ENCODE measurements at places on chromosomes 7 and 10.

GRCh38 chr10:74322141-74322540 lies 171.1 kb downstream of the ADK start:
- no peak for DNase-seq

- no peak for DNase-seq
Measured at GRCh38 chr7:79770063-79770462, 316.6 kb upstream of the MAGI2 start.

GRCh38 chr7:101328159-101328558 lies 6.5 kb upstream of the IFT22 start:
- DNase-seq, result no peak

DNA sequence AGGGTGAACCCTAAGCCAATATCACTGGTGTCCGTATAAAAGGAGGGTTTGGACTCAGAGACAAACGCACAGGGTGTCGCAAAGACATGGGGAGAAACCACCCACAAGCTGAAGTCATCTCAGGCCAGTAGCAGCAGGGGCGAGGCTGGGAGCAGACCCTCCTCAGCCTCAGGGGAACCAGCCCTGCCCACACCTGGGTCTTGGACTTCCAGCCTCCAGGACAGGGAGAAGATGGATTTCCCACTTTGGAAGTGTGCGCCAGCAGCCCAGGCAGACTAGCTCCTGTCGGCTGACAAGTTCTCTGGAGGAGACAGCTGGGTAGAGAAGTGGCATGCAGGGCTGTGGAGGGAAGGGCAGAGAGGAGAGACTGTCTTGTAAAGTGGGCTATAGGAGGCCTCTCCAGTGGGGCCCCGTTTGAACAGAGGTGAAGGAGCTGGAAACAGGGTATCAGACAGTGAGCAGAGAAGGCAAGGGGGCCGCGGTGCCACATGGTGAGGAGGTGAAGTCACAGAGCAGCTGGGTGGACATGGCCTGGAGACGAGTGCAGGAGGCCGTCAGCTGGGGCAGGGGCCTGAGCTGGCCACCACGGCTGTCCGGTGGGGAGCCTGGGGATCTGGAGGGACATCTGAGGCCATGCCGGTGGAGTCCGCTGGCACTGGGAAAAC lies 475.6 kb downstream of the PTPRN2 start:
- DNase-seq, result peak; percentile 37

DNA sequence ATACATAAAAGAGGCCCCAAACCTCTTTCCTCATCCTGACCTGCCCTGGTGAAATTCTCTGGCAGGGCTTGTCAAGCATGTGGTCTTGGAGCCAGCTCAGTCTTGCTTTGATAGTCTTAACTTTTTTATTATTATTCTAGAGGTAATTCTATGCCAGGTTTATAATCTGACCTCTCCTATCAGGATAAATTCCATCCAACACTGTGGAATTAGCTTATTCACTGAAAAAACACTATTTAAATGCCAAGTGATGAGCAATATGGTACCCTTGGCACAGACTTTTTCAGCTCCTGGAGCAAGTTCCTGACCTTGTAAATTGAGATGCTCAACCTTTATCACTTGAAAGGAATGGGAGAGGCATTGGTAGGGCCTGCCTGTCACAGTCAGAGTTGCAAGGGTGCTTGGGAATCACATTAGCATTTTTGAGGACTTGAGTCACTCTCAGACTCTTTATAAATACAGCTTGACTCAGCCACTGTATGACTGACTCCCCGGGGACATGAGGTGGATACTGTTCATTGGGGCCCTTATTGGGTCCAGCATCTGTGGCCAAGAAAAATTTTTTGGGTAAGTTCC lies at the start of gene CPA4:
CPA4 (plus strand) TSS at position 480 of the 576 bp plus-strand sequence; CDS start at position 500, 20 bp downstream.
- DNase-seq, result no peak

GRCh38 chr7:79933144-79933543 lies 201.5 kb upstream of the GNAI1 start:
- no peak for DNase-seq

DNA sequence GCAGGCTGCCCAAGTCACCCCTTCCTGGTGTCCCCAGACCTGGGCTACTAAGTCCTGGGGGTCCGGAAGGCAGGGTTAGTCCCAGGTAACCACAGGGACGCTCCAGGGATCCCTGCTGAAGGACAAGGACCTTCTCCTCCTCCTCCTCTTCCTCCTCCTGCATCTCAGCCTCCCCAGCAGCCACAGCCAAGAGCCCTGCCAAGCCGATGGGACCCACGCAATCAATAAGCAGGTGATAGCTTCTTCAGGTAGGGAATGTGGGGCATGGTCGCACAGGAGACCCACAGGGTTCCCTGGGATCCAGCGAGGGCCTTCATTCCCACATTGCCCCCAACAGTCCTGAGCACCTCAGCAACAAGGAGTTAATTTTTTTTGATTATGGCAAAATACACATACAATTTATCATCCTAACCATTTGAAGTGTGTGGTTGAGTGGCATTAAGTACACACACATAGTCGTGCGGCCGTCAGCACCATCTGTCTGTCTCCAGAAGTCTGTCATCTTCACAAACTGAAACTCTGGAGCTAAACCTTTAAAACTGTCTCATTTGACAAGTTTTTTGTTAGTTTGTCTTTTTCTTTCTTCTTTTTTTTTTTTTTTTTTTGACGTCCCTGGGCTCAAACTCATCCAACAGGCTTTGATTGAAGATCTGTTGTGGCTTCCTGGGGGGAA lies 12.1 kb downstream of the CRYGN start:
- no peak for DNase-seq

DNA sequence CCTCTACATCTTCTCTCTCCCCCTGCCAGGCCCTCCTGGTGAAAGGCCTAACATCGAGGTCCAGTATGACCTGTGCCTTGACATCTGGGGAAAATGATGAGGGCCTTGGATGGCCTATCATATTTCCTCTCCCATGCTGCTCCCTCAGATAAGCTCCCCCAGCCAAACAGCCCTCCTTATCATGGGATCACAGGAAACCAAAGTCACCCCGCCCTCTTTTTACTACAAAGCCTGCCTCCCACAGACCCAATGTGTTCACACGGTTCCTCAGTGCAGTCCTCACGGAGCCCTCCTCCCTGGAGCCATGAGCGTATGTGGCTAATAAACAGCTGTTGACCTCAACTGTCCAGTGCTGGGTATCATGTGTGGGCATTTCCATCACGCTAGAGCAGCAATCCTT lies 32.0 kb downstream of the C10orf90 start:
- DNase-seq, result no peak

DNA sequence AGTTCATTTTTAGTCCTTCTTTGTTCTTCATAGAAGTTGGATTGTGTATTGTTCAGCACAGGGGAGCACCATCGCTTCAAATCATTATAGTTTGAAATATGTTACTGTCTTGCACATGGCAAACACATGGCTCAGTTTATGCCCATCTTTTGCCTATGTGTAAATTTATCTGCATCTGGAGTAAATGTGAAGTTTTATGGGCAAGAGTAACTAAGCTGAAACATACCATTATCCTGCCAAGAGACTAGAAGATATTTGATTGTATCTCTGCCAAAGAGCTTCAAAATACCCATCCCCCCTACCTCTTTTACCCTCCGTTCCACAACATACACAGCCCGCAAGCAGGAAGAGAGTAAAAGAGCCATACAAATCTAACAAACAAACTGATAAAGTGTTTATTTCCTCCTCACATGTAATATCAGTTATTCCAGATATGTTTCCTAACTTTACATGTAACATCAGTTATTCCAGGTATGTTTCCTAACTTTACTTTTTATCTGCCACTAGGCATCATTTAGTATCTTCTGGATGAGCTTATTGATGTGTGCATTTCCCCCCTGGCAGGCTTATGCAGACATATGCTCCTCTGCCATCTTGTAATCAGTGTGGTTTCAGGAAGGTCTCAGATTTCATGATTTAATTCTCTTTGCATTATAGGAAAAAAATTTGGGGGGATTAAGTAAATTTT lies 127.7 kb downstream of the SRI start:
- no peak for DNase-seq

- no peak for DNase-seq
Measured at GRCh38 chr10:73590881-73591799, at the start of gene USP54. USP54 (minus strand) TSS chr10:73591342; CDS start chr10:73575658, 15,684 bp downstream.

- DNase-seq, result peak; percentile 16
Measured at GRCh38 chr10:86965986-86966654, 2.2 kb upstream of the ADIRF start.

- DNase-seq, result no peak
Measured at GRCh38 chr10:124842721-124843120, 41.1 kb downstream of the ABRAXAS2 start.

GRCh38 chr7:139293534-139293933 lies 47.6 kb upstream of the FMC1 start:
- no peak for DNase-seq

DNA sequence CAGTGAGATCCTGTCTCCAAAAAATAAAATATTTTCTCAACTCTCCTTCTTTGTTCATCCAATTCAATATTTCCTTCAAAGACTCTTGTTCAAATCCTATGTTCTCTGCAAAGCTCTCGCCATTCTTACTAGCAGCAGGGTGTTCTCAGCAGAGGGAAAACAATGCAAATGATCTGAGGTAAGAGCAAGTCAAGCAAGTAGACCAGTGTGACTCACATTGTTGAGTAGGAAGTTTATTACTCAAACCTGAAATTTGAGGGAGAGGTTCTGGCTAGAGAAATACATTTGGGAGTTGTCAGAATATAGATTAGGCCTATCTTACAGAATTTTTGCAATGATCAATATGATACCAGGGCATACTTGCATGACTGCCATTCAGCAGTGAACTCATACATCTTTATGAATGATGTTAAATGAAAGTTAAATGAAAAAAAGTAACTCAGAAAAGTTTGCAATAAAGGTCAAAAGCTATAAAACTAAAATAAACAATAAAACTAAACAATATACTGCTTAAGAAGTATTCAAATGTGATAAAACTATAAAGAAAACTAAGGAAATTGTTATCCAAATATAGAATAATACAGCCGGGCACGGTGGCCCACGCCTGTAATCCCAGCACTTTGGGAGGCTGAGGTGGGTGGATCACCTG lies 5.8 kb downstream of the IDE start:
- no peak for DNase-seq

DNA sequence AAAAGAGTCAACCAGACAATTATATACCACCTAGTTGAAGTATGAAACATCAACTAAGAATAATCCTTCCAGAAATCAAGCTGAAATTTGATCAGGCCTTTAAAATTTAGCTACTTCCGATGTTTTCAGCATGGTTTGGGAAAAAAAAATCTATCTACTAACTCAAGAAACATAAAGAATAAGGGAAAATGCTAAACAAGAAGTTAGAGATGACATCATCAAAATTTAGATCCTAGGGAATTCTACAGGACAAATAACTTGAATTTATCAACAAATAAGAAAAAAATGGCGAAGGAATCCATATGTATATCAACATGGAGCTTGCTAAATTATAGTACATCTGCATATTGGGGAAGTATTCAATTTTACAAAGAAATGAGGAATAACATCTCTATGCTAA lies 36.3 kb downstream of the HYAL4 start:
- no peak for DNase-seq

GRCh38 chr7:137454767-137455166 lies 111.2 kb upstream of the PTN start:
- DNase-seq, result no peak

DNA sequence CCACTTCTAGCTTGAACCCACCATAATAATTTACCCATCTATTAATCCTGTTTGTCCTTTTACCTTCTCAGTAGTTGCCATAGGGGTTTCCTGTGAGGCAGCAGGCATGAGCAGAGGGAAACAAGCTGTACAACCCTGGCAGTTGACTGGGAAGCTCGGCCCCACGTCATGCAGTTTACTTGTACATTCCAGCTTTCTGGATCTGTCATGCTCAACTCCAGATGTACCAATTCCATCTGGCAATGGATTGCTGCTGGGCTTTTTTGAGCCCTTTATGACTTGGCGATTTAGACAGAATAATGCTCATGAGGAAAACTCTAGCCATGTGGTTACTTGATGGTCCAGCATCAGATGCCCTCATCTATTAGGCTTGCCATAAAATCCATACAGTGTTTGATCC lies 112.5 kb downstream of the GNAI1 start:
- no peak for DNase-seq

DNA sequence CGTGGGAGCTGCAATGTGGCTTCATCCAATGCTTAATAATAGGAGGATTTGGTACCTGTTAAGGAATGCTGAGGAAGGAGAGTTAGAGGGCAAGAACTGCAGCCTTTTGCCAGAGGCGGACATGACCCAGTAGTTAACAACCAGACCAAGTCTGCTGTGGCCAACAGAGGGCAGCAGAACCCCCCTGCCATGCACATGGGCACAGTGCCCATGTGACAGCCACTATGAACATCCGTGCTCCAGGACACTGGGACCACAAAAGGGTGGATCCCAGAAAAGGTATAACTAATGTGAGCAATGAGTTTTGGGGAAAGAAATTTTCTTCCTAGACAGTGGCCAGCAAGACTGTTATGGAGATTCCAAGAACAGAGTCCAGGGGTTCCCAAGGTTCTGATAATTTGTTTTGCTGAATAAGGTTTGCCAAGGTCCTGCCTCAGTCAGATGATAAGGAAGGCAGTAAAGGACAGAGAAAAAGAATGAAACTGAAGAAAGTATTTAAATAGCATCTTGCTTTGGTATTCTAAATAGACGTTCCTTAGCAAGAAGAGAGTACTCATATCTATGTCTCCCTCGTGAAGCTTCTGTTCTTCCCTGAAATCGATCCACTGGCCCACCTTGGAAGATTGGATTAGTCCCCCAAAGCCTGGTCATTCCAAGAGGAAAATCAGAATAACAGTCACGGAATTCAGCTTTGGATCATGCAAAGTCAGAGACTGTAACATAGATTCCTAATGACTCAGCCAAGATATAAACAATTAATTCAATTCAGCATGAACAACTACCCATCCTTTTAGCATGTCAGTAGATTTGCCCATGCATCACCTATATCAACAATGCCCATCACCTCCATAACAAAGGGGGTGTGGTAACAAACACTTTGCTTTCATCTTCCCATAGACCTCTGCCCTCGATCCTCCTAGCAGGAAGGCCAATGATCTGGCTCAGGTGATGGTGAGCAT lies 56.0 kb downstream of the LGI1 start:
- DNase-seq, result peak; percentile 77

DNA sequence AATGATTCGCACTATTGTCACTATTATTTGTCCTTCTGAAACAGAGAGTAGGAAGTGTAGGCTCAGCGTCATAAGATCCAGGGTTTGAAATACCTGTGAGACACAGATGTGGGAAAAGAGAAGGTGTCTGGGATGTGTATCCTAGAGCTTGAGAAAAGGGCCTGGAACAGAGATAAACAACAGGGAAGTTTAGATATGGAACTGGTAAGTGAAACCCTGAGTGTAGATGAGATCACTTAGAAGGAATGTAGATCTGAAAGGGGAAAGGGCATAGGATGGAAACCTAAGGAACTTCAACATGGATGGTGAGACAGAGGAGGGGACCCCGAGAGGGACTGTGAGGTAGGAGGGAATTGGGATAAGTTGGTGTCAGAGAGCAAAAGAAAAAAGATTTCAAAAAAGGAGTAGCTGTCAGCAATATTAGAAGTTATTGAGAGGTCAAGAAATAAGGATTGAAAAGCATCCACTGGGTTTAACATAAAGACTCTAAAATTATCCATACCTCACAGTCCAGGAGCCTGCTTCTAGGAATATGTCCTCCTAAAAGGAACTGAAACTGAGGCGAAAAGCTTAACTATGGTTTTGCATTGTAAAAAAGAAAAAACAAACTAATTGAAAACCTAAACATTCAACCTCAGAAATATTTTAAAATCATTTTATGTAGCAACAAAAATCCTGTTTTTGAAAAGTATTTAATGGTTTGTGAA lies 119.2 kb upstream of the NPVF start:
- DNase-seq, result no peak

- DNase-seq, result no peak
Measured at GRCh38 chr10:51425431-51425830, 274.0 kb downstream of the CSTF2T start.

Data from left lobe of liver (tissue), 2 donors.